ENCODE measurements at places on chromosomes 4 and X.

GRCh38 chr4:7199129-7199725 is 6.9 kb downstream of the SORCS2 start:
- no peak for DNase-seq

DNA sequence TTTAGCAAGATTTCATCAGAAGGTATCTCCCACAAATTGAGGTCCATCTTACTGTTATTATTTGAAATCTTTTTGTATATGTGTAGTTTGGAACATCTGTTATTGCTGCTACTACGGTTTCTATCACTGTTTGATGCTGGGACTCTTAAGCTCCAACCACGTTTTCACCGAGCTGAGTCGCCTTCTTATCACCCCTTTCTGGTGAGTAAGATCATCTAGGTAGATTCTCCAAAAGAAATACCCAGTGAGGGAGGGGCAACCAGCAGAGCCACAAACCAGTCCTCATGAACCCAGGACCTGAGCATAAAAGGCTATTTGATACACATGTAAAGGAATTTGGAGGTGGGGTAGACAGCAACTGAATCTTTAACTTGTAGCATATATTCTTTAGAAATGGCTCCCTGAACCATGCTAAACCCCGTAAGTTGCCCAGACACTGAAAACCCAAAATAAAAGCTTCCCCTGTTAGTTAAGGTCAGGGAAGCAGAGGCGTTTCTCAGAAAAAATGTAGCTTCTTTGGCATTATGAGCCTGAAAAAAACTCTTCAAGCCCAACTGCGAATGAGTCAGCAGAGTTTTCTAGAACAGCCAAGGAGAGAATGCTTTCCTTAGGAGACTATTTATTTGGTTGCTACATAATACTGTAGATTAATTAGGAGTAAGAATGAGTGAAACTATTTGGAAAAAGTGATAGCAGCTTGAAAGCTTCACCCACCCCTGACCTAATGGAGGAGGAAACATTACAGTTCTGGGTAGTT is 53.8 kb upstream of the ATXN3L start:
- no peak for DNase-seq

DNA sequence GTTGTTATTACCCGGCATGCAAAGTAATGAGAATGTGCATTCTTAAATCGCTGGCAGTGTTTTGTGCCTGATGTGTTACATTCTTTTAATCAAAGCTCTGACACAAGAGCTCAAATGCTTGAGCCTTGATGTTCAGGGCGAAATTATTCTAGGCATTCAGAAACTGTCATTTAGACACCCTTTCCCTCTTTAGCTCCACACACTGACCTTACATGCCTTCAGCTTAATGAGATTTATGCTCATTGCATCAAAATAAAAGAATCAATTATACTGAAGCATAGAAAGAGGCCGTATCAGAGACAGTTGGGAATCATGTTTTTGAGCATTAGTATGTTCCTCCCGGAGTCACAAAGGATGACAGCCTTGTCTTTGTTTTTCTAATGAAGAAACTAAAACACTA is 56.7 kb downstream of the FAM114A1 start:
- DNase-seq = no peak

GRCh38 chr4:122830426-122831095 is 3.9 kb downstream of the FGF2 start:
- no peak for DNase-seq

GRCh38 chrX:95893636-95894035 is 791.0 kb upstream of the DIAPH2 start:
- DNase-seq = no peak

DNA sequence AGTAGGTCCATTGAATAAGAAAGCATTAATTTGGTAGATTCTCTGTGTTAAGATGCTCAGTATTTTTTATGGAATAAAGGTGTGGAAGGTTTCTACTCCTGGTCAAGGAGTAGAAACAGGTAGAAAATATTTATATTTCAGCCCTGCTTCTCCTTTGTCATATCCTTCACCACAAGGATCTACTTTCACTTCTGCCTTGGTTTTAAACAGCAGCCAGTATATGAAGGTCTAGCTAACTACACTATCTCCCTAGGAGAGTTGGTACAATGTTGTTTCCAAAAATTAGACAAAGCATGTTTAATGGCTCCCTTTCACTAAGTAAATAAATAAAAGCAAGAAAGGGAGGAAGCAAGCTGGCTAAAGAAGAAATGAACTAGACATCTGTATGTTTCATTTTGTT is 44.6 kb upstream of the GYPA start:
- DNase-seq = no peak

- DNase-seq = no peak
These were observed 632 bp downstream of the PLP2 start for GRCh38 chrX:49172280-49172780.

DNA sequence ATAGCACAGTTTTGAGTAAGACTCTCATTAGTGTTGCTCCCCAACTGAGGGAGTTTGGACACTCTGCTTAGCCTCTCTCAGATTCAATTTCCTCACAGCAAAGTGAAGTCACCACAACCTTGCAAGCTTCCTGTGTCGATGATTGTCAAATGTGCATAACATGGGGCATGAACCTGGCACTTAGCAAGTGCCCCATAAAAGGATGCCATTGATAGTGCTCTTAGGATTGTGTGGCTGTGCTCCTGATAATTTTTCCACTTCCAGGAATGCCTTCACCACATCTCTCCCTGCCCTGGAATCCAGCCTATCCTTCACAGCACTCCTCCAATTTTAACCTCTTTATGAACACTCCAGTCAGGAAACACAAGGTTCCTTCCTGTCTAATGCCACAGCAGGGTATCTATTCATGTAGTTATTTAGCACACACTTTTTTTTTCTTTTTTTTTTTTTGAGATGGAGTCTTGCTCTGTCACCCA is 309.4 kb downstream of the PPP3CA start:
- DNase-seq = no peak

GRCh38 chr4:107870916-107871786 is 46.4 kb downstream of the SGMS2 start:
- no peak for DNase-seq

DNA sequence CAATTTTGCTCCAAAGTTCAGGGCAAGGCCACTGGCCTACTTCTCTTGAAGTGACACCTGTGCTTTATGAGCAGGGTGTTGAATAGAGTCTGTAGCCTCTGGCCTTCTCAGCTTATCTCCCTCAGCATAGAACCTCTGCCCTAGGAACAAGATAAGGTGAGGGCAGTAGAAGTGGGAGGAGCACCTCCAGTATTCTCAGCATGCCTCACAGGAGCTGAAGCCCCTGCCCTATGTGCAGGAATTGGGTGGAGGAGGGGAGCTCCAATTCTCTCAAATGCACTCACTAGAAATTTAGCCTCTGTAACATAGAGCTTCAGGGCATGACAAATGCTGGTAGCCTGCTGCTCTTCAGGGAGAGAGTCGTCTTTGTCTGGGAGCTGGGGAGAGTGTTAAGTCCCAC is 479.3 kb downstream of the IL1RAPL1 start:
- no peak for DNase-seq

- DNase-seq = no peak
These were observed 410.9 kb downstream of the GRID2 start for GRCh38 chr4:92714640-92715039.
